ENCODE measurements at places on chromosomes 12 and 14.

DNA sequence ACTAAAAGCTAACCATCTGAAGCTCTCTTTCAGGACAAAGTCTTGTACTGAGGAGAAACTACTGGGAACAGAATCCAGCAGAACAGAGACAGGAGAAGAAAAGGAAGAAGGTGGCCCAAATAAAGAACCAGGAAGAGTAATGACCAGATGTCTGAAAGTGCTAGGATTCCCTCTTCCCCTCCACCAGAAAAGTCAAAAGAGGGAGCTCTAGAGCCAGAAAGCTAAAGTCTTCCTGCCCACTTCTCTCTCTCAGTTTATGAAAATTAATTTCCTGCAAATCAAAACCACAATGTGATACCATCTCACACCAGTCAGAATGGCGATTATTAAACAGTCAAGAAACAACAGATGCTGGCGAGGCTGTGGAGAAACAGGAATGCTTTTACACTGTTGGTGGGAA, 47.2 kb downstream of the SPPL3 start:
- no peak for DNase-seq

DNA sequence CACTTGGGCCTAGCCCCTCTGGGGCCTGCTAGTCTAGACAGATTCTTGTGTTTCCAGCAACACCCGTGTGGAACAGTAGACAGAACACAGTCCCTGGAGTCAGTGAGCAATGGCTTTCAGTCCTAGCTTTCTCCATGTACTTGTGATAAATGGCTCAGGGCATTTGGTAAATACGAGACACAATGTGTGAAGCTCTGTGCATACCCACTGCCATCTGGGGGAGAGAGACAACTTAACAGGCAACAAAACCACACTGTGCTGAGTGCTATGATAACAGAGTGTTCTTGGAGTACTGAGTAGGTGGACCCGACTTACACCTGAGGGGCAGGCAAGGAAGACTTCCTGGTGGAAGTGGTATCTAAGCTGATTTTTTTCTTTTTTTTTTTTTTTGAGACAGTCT, 86.3 kb upstream of the TBX3 start:
- DNase-seq: no peak

DNA sequence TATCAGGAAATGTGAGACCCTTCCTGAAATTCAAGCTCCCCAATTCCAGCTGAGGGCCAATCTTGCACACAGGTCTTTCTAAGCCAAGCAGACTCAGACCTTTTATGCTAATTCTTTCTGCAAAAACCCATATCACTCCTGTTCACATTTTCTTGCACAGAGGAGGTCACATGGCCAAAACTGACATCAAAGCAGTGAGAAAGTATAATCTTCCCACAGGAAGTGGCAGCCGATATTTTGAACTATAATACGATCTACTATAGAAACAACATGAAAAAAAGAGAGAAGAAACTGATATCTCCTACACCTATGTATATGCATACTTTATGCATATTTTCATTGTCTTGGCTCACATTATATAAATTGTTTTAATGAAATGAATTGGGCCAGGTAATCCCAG, 132.9 kb upstream of the SSTR1 start:
- no peak for DNase-seq

GRCh38 chr12:21662122-21662792, 4.6 kb upstream of the LDHB start:
- DNase-seq: no peak

Measured in GM04504 (cell line).